ENCODE measurements at places on chromosomes 7 and 10. TPM values are rescaled to one million over a fixed set of nuclear protein-coding genes. Genes with fewer than 3 reads are reported as not detected.

DNA sequence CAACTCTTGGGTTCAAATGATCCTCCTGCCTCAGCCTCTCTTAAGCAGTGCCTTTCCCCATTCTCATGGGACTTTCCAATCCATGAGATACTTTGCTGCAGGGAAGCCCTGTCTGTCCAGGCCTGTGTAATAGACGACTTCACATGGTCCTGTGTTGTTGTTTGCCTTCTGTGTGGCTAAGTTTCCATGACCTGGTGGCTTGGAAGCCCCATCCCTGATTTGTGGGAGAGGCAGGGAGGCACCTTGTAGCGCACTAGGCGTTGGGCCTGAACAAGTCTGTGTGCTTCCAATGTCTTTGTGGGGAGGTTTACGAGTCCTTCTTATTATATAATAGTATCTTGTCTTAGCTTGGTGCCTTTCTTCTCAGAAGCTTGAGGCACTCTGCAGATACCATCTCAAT is 49.1 kb downstream of the TCF7L2 start:
- DNase-seq = no peak

DNA sequence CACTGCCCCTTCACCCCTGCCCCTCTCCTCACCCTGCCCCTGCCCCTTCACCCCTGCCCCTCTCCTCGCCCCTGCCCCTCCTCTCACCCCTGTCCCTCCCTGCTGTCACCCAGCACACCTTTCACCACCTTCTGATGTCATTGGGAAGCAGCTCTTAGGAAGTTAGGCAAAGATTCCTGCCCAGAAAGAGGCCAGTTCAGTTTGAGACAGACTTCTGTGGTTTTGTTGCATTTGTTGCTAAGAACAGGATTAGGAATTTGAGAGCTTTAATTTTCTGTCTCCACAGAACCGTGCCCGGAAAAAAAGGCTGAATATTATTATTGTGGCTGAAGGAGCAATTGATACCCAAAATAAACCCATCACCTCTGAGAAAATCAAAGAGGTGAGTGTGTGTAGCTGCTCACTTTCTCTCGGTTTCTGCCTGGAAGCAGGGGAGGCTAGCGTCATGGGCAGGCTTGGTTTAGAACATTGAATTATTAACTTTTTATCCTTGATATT is 39.6 kb downstream of the PFKP start:
- DNase-seq = no peak

DNA sequence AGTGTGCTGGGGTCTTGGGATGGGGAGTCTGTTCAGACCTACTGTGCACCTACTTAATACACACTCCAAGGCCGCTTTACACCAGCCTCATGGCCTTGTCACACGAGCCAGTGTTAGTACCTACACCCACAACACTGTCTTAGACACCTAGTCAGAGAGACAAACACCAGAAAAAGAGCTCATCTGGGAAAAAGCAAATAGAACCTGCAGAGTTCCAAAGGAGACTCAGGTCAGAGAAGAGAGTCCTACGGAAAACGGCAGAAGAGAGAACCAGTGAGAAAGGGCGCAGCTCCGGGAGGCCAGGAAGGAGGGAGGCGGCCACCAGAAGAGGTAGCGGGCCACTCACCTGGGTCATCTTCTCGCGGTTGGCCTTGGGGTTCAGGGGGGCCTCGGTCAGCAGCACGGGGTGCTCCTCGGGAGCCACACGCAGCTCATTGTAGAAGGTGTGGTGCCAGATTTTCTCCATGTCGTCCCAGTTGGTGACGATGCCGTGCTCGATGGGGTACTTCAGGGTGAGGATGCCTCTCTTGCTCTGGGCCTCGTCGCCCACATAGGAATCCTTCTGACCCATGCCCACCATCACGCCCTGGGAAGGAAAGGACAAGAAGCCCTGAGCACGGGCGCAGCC is 105.3 kb upstream of the TNRC18 start:
- DNase-seq = no peak

The GNAT3 gene
- not detected for total RNA-seq

The ANKRD30A gene
- total RNA-seq = not detected

DNA sequence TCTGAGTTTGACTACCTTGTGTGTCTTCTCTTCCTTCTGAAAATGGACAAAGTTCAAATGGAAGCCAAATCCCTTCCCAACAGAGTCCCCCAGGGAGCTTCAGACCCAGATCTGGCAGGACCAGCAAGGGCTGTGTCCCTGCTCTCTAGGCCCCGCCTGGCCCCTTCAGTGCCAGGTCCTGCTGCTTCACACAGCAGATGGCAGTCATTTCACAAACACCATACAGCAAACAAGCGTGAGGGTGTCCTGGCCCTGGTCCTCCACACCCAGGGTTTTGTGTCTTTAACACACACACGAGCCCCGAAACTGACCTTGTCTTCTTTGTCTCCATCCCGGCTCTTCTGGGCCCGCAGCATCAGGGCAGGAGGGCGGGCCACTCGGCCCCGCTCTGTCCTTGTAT is 145.0 kb downstream of the TCERG1L start:
- no peak for DNase-seq
